ENCODE measurements at places on chromosomes 7 and 10.

GRCh38 chr7:3176112-3177000, 124.7 kb upstream of the SDK1 start:
- DNase-seq: no peak

GRCh38 chr10:80451132-80451531, 3.0 kb upstream of the TSPAN14 start:
- DNase-seq: no peak

DNA sequence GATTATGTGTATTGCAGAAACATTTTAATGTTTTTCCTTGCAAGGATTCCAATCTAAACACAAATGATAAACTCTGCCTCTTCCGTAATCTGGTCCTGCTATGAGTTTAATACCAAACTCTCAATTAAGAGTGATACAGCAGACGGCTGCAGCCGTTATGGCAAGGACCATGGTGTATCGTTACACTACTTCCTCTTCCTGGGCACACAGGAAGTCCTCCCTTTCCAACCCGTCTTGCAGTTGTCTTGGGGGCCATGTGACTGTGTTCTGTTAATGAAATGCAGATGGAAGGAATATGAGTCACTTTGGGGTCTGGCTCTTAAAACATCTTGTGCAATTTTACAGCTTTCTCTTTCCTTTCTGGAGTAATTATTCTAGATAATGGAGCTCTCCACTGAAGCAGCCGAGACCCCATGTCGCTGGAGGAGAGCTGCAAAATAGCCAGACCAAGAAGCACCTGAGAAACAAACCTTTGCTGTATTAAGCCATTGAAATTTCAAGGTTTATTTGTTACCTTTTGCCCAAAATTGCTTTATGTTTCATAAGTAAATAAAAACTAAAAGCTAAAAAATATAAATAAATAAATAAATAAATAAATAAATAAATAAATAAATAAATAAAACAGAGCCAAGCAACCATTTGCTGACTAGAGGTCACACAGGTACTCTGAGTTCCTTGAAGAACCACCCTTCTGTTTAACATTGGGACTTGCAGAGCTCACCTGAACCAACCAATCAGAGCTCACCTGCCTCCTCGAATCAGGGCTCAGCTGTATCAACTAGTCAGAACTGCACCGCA, 74.7 kb downstream of the FRMPD2 start:
- no peak for DNase-seq

DNA sequence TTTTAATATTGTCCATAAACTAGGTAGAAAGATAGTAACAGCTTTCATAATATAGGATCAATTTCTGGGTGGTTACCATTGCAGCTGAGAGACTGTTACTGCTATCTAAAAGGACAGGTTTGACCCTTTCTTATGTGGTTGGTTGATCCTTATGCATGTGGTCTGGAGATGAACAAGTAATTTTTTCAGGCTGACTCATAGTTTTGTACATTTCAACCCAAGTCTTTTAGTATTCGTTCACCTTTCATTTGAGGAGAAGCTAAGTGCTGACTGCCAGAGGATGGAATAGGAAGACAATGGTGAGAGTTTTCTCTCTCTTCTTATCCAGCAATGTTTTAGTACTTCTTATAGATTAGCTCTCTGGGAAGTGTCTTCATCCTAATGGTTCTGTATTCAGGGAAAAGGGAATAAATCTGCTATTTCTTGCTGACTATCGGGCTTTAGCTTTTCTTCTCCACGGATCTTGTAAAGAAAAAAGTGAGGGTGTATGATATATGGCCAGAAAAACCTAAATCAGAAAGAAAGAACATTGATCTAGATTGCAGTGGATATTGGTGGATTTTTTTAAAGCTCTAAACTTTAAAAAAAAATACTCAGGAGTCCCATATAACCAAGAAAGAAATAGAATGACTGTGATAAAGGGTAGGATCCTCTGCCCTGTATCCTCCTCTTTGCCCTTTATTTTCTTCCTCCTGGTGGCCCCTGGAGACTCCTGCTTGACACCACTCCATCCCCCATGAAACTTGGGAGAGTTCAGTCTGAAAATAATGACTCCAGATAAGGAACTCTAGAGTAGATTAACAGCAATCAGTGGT, 88.0 kb downstream of the CPED1 start:
- no peak for DNase-seq

DNA sequence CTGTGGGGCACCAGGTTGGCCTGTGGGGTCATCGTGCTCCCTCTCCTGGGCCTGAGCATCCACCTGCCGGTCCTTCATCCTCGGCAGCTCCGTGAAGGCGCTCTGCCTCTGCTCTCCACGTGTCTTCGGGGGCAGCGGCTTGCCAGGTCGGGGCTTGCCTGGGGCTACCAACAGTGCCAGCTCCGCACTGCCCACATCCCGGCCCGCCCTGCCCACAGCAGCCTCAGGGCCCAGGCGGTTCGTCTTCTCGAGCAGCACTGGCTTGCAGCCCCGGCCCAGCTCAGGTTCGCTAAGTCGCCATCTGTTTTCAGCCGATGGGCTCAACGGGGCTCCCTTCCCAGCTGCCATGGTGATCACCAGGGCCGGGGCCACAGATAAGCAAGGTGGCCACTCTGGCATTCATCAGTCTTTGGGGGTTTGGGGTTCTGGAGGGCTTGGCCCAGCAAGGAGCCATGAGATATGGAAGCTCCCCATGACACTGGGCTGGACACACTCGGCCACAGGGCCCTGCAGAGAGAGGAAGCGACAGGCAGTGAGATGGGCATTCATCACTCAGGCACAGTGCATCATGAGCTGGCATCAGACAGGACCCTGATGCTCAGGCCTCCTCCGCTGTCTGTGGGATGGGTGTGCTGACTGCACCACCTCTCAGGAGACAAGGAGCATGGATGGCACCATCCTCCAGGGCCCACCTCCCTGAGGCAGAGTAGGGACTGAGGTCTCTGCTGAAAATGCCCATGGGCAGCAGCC, 15.5 kb downstream of the ZNF488 start:
- no peak for DNase-seq

DNA sequence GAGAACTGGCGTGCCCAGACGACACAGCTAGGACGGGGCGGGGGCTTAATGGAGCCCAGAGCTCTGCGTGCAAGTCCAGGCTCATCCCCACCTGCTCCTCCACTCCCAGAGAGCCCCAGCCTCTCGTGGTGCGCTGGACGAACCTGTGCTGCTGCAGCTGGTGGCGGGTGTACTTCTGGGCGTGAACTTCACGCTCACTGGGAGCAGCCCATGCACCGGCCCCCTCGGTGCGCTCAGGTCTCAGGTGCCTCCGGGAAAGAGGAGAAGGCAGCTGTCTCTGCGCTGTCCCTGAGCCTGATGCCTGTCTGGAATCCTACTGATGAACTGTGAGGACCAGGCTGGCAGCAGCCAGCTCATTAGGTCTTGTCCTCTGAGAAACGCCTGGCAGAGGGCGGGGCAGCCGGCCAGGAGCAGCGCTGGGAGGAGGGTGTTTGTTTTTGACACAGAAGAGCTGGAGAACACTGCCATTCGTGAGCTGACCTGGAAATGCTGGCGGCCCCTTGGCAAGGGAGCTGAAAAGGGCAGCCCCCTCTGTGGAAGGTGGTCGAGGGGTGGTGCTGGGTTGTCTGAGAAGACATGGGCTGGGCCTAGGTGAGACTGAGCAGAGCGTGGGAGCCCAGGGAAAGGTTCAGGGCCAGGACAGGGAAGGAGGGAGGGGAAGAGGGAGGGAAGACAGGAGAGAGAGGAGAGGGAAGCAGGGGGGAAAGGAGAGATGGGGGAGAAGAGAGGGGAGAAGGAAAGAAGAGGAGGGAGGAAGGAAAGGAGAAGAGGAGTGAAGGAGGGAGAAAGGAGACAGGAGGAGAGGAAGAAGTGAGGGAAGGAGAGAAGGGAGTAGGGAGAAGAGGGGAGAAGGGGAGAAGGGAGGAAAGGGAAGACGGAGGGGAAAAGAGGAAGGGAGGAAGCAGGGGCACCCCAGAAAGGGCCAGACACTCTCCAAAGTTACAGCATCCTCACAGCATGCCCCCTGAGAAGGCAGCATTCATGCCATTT, 53.5 kb upstream of the TNS3 start:
- no peak for DNase-seq

DNA sequence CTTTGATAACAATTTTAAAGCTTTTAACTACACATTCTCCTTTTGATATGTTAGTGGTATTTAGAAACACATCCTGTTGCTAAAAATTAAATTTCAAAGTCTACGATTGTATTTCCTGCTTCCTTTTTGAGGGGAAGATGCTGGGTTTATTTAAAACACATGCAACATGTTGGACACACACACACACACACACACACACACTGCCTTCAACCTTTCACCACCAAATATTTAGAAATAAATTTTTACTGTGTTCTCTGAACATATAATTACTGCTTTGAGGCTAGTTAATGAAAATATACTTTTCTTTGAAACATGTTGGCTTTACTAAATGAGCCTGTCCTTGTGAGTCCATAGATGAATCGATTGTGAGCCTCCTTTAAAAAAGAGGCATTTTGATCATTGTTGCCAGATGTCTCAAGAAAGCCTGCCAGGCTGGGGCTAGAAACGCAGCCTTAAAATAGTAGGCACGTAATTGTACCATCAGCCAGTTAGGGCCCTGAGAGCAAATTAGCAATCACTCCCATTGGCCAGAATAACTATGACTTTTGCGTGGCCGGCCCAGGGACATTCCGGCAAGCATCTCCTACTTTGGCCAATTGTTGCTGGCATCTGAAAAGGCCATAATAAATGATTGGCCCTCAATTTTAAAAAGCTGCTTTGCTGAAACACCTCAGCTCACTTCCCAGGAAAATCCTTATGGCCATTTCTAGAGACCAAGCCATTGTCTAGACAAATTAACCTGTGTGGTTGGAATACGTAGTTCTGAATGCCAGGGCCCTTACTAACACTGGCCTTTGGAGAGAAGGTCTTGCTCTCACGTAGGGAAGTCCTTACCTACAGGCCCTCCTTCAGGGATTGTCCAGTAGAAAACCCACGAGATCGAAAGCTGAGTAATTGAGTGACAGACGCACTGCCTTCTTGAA, 9.9 kb upstream of the TEX36 start:
- DNase-seq: no peak

GRCh38 chr7:83289419-83289993, 126.8 kb upstream of the PCLO start:
- DNase-seq: no peak

DNA sequence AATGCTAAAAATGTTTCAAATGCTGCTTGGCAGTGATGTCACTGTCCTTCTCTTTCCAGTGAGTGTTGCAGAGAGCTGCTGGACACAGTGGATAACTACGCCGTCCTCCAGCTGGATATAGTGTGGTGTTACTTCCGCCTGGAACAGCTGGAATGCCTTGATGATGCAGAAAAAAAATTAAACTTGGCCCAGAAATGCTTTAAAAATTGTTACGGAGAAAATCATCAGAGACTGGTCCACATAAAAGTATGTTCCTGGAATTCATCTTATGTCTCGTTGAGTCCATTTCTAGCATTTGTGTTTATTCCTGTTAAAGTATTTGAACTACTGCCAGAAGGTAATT, 25.2 kb downstream of the NUB1 start:
- DNase-seq: no peak

DNA sequence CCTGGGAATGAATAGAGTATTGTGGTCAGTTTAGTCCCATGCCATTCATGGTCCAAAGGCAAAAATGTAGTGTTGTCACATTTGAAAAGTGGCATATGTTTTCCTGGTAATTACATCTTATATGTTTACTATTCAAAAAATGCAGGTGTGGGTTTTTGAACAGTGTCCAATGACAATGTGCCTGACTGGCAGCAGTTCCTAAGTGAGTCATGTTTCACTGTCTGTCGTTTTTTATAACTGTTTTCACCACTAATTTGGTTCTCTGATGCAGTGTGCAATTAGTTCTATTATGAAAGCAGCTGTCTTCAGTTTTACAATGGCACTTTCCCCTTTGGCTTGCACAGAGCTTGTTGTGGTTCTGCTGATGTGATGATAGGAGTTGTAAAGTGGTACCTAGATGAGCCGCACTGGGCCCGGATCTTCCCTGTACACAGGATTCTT, 162.3 kb downstream of the SEM1 start:
- DNase-seq: no peak

DNA sequence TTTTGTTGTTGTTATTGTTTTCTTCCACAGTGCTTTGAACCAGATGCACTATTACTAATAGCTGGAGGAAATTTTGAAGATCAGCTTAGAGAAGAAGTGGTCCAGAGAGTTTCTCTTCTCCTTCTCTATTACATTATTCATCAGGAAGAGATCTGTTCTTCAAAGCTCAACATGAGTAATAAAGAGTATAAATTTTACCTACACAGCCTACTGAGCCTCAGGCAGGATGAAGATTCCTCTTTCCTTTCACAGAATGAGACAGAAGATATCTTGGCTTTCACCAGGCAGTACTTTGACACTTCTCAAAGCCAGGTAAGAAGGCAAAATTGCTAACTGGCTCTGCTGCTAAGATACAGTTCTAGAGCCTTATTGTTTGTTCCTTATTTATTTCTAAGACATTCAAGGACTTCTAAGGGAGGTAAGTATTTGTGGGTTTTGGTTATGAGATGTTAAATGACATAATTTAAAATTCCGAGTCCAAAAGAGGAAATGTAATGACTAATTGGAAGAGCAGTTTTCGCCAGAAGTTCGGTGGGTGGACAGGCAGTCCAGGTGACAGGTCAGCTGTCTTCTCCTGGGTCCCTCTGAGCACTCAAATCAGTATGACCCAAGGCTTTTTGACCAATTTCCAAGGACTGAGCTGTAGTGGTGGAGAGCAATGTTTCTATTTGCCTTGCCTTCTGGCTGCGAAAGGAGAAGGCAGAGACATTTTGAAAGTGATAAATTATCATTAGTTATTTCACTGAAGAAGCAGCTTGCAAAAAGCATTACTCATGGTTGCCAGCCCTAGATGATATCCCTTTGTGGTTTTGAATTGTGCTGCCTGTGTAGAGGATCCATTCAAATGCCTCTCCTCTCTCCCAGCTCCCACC, 10.1 kb downstream of the SLC39A12 start:
- DNase-seq: no peak

DNA sequence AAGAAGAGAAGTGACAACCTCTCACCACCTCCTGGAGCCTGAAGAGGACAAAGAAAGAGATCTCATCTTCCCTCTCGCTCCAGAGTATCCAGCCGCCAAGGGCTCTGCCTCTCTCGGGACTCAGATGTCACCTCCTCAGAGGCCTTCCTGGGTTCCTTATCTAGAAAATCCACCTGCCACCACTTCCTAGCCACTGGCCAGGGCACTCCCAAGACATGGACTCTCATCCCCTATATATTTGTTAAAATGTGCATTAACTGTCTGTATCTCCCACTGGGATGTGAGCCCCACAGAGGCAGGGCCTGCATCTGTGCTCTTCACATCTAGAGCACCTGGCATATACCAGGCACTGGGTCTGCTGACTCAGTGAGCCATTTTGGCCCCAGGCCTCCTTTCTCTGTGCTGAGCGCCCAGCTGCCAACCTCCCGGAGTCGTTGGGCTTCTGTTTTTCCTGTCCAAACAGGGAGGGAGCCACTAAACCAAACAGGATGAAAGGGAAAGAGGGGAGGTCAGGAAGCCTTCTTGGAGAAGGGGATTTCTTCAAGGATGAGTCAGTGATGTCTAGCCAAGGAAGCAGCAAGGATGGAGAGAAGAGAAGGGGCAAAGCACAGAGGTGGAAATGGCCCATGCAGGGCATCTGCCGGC, 58.9 kb downstream of the KCNMA1 start:
- DNase-seq: no peak

GRCh38 chr7:7977774-7978173, 9.2 kb downstream of the GLCCI1 start:
- no peak for DNase-seq

- DNase-seq: no peak
Observed at GRCh38 chr10:1522237-1522636, 215.1 kb downstream of the ADARB2 start.

GRCh38 chr10:69057261-69057950, 30.5 kb upstream of the SRGN start:
- no peak for DNase-seq

All from activated CD8-positive, alpha-beta memory T cell treated with anti-CD3 and anti-CD28 coated beads for 1 hour (primary cell).